ENCODE measurements at places on chromosomes 1 and 21.

DNA sequence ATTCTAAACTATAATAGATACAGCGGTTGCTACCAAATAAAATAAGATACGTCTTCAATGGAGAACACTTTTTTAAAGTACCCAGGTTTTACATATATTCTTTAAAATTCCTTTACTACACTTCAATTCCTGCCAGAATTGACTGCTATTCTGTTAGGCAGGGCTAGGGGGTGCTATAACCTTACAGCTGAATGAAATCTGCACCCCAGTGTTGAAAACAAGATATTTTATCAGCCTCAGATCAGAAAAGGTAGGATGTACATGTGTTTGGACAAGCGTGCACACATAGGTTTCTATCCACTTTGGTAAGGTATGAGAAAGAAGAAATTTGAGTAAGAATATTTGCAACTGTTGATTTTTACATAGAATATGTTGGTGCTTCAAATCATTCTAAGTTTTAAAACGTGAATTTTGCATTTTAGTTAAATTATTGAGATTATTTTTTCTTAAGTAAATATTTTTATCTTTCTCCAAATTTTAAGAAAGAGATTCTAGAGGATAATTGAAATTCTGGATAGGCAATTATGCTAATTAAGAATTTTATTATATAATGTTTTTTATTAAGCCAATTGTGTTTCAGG is 490.8 kb upstream of the ADGRL4 start:
- DNase-seq = peak; percentile 28

DNA sequence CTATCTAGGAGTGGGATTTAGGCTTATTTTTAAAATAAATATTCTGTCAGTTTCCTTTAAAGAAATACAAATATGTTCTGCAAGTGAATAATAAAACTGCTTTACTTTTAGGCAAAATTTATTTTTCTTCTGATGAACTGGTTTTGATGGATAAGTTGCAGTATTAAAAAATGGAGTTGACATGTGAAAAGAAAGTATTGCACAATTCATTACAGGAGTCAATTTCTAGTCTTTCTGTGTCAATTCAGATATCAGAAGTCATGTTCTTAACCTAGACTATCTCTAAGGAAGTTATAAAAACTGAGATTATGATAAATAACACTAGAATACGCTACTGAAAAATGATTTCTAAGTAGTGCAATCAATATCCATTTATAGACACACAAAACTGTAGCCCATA is 270.2 kb upstream of the TMPRSS15 start:
- no peak for DNase-seq

DNA sequence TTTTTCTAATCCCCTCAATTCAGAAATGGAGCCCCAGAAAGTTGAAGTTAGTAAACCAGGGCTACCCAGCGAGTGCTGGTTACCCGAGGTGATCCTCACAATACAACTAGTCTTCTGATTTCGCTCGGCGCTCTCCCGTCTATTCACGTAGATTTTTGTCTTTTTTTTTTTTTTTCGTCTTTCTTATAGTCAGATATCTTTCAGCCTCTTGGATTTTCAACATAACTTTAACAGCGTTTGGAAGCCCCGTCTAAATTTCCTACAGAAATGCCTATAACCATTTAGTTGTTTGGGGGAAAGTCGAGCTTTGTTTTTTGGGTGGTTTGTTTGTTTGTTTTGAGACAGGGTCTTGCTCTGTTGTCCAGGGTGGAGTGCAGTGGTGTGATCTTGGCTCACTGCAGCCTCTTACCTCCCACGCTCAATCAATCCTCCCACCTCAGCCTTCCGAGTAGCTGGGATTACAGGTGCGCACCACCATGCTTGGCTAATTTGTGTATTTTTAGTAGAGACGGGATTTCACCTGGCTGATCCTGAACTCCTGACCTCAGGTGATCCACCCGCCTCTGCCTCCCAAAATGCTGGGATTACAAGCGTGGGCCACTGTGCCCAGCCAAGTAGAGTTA is 818 bp upstream of the TMEM50B start:
- DNase-seq = no peak

- DNase-seq = no peak
These were observed 918 bp downstream of the IFNLR1 start for GRCh38 chr1:24186031-24186710.

GRCh38 chr1:110003747-110004428 is 19.3 kb downstream of the AHCYL1 start:
- DNase-seq = peak; percentile 96

- DNase-seq = peak; percentile 85
These were observed 86.9 kb downstream of the LRRC8D start for GRCh38 chr1:89907727-89908212.

Data from fibroblast of skin of back (primary cell).